ENCODE measurements at places on chromosomes 16 and 17.

- DNase-seq, result no peak
These were observed 72.7 kb downstream of the SDR42E1 start for GRCh38 chr16:81938326-81939163.

DNA sequence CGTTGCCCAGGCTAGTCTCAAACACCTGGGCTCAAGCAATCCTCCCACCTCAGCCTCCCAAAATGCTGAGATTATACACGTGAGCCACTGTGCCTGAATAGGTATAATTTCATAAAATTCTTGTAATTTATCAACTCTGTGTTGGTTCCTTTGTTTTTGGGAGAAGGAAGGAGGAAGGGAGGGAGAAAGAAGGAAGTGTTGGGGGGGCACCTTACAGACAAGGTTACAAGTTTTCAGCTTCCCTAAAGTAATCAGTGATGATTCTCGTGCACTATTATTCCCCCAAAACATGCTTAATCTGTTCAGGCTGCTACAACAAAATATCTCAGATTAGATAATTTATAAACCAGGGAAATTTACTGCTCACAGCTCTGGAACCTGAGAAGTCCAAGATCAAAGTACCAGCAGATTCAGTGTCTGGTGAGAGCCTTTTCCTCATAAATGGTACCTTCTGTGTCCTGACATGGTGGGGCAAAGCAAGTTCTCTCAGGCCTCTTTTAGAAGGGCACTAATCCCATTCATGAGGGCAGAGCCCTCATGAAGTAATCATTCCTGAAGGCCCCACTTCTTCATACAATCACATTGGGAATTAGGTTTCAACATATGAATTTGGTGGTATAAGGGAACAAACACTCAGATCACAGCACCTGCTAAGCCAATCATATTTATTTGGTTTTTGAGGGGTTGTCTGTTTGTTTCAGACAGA, 28.1 kb downstream of the USP32 start:
- DNase-seq, result no peak

DNA sequence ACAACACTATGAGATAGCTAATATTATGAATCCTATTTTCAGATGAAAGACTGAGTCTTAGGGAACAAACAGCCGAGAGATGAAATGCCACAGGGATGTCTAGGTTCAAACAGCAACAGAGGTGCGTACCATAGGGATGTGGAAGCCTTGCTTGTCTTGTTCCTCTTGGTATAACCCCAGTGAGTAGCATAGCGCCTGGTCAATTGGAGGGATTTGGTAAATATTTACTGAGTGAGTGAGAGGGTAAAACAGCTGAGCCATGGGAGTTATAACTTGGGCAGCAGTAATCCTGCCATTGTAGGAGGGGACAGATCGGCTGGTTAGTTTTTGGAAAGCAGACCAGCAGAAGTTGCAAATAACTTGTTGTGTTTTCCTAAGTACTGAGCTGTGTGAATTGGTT, 80.2 kb downstream of the WWOX start:
- DNase-seq, result no peak

DNA sequence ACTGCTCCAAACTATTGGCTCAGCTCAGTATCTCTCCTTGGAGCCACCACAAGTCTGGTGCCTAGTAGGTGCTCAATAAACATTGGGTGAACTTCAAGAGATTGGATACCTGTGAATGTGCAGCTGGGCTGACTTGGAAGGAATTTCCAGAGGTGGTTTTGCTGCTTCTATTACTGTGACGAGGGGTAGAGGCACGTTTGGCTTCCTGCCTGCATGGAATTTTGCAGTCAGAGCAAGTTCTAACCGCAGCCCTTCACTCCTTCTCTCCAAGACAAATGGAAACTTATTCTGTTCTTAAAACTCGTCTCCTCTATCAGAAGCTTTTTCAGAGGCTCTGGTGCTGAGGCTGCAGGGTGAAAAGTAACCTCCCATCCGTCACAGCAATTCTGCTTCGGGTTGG, 342.5 kb downstream of the CPPED1 start:
- DNase-seq, result no peak

DNA sequence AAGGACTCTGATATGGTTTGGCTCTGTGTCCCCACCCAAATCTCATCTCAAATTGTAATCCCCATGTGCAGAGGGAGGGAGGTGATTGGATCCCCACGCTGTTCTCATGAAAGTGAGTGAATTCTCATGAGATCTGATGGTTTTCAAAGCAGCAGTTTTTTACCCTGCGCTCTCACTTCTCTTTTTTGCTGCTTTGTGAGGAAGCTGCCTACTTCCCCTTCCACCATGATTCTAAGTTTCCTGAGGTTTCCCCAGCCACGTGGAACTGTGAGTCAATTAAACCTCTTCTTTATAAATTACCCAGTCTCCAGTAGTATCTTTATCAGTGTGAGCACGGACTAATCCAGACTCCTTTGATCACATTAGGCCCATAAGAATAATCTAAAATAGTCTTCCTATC, 719.7 kb upstream of the CDH8 start:
- DNase-seq, result no peak

- no peak for DNase-seq
These were observed 6.6 kb upstream of the TMEM204 start for GRCh38 chr16:1526608-1527555.

GRCh38 chr16:88455610-88456355, 2.7 kb downstream of the ZFPM1 start:
- peak; percentile 51 for DNase-seq

- no peak for DNase-seq
These were observed 8.8 kb upstream of the CEP112 start for GRCh38 chr17:66200685-66201092.

DNA sequence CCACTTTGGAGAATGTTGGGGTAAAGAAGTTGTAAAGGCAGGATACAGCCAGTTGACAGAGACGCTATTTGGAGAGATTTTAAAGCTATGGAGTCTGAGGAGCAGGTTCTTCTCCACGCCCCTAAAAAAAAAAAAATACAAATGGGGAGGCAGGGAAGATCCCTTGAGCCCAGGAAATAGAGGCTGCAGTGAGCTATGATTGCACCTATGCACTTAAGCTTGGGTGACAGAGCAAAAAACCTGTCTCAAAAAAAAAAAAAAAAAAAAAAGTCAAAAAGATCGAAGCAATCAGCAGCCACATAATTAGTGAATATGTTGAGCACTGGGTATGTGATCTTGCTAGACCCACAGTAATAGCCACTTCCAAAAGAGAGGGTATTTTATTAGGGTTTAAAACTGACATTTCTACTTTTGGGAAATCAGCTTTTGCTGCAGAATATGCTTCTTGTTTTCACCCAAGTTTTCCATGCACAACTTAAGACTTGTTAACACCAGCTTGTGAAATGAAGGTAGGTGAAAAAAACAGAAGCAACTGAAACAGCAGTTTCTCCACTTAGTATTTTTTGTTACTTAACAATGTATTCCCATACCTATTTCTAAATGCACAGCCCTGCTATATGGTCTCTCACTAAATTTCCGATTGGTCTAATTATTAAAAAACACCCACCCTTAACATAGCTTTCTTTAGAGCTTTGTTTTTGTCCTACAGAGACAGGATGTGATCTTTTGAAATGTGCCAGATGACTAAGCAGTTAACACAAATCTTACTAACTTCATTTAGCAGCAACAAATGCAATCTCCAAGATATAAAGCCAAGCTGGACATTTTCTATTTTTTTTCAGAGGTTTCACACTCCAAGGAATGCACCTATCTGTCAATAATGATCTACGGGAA, 2.5 kb upstream of the ARL6IP1 start:
- DNase-seq, result no peak

DNA sequence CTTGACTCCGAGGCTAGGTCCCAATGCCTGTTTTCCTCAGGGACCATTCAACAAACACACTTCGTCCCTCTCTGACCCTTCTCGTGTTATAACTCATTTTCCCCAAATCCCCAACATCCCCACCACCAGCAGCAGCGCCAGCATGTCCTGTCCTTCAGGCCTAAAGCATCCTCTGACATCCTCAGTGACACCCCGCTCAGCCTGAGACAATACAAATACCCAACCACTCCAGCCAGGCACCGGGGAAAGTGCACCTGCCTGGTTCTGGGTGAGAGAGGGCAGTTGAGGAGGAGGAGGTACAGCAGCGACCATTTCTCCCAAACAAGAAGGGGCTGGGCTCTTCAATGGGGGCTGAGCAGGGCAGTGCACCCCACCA, 4.7 kb downstream of the MNT start:
- DNase-seq, result no peak

DNA sequence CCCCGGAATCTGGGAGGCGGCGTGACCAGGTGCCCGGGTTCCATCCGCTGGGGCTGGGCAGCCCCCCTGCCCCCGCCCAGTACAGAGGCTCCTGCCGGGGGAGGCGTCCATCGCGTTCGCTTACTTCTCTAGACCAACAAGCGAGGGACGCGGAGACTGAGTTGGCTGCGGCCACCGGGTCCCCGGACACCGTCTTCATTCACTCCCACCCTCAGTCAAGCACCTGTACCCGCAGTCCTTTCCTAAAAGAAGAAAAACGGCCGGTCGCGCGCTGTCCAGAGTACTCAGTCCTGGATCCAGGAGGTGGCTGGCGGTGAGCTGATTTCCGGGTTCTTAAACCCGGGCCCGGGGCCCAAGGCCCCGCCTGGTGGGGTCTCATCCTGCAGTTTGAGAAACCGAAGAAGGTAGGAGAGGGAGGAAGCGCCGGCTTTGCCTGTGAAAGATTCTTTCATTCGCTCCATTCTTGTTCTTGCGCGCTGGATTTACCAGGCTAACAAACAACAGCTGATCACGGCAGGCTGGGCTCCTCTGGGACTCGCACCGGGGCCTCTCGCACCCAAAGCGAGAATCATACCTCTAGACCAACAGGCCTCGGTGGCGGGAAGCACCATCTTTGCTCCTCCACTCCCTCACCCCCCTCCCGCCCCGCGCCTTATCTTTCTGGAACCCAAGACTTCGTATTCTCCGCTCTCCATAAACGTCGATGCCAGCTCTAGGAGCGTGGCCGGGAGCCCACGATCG, 17.4 kb upstream of the OR1F1 start:
- no peak for DNase-seq

GRCh38 chr16:25729188-25729915, 37.6 kb downstream of the HS3ST4 start:
- DNase-seq, result no peak

DNA sequence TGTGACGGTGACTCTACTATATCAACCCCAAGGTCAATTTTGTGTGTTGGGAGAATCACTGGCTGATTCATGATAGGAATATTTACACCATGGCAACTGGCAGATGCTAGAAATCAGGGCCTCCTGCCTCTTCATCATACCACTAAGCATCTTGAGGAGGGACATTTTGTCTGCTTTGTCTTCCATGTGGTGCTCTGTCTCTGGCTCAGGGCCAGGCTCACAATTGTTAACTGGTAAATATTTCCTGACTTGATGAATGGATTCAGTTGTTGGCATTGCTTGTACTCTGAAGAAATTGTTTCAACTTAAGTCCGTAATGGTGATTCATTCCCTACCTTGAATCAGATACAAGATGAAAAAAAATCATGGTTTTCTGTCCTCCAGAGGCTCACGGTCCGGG, 292.7 kb downstream of the HAPSTR1 start:
- DNase-seq, result no peak

GRCh38 chr16:67024384-67025209, 4.4 kb upstream of the CBFB start:
- no peak for DNase-seq

DNA sequence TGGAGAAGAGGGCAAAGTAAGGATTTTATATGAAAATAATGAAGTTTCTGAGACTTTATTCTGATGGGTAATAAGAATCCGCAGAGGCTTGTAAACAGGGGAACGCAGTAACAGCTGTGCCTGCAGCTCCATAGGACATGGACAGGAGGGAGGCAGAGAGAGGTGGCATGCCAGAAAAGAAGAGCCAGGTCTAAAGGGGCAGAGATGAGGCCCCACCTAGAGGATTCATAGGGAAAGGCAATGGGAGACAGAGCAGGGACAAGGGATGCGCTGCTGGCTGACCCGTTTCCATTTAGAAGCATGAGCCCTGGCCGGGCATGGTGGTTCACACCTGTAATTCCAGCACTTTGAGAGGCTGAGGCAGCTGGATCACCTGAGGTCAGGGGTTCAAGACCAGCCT, 340.3 kb upstream of the CDH5 start:
- DNase-seq, result peak; percentile 32

GRCh38 chr17:7328009-7328408, 1.1 kb downstream of the NEURL4 start:
- DNase-seq, result no peak

DNA sequence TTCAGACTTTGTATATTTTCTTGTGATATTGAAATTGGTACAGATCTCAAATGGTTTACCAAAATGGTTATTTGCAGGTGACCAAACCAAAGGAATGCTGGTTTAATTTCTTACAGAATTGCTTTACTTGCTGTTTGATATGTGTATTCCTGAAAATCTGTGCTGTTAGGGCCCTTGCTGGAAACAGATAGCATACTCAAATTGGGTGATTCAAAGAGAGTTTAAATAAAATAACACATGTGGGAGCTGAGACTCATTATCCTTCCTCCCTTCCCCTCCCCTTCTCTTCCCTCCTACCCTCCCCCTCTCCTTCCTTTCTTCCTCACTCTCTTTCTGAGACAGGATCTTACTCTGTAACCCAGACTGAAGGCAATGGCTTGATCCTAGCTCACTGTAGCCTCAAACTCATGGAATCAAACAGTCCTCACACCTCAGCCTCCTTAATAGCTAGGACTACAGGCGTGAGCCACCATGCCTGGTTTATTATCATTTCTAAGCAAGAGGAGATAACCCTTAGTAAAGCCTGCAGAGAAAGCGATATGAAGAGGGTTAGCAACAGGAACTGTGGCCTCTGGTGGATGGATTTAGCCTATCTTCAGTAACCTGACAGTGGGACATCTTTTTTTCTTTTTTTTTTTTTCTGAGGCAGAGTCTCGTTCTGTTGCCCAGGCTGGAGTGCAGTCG, 141.9 kb downstream of the BCAS3 start:
- no peak for DNase-seq

DNA sequence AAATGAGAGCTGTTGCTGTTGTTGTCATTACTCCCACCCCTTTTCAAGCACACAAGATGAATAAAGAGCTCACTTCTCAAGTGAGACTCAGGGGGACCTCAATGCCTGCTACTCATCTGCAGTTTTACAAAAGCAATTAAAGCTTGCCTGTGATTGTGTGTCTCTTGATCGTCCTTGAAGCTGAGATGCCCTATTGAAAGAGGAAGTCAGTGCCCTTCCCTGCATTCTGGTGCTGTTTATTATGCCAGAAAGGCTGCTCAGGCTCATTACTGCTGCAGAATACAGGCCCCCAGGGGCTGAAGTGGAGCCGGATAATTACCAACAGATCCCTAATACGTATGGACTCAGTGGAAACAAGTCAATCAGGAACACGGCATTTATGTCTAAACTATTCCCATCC, 147.2 kb downstream of the HS3ST2 start:
- DNase-seq, result no peak

DNA sequence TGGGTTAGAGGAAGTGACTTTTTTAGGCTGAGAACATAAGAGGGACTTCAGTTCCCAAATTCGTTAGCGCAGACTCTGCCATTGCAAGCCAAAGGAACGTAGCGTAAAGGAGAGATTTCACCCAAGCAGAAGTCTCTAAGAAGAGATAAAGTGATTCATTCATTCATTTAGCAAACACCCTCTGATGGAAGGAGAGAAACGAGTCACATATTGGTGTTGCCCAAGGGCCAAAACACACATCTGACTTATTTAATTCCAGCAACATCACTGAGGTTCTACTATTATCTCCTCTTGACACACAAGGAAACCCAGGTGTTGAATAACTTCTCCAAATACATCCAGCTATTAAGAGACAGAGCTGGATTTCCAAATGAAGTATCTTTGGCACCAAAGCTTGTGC, 85.7 kb upstream of the CACNG3 start:
- DNase-seq, result no peak

- no peak for DNase-seq
These were observed 676.6 kb downstream of the CDH11 start for GRCh38 chr16:64445245-64445644.
